ENCODE measurements at places on chromosomes 12 and 14.

DNA sequence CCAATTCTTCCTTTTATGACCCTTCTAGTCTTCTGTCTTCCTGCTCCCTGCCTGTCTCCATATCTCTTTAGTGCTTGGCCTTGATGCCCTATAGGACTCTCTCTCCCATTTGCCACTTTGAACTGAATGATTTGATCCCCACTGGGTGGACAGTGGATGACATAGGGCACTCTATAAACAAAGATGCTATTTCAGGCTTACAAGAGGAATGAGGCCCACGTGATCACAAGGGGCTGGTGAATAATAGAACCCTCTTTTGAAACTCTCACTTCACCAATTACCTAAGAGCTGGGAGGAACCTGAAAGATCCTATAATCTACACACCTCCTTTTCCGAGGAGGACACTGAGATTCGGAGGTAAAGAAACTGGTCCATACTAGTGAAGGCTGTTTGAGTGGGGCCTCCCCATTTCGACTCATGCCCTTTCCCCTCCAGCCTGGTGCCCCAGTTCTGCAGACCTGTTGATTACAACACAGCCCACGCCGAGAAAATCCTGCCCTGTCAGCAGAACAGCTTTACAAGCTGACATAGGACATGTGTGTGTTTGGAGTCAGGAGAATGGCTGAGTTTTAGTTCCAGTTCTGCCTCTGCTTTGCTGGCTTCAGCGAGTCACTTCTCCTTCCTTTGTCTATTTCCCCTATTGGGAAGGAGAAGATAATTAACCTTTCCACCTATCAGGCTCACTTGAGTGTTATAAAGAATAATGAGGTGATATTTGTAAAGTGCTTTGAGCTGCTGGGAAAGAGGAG, 400.3 kb downstream of the ZFP36L1 start:
- no peak for DNase-seq

GRCh38 chr14:89576145-89576927, 159.3 kb upstream of the FOXN3 start:
- no peak for DNase-seq

- no peak for DNase-seq
Measured at GRCh38 chr14:102230481-102231210, 74.3 kb downstream of the MOK start.

DNA sequence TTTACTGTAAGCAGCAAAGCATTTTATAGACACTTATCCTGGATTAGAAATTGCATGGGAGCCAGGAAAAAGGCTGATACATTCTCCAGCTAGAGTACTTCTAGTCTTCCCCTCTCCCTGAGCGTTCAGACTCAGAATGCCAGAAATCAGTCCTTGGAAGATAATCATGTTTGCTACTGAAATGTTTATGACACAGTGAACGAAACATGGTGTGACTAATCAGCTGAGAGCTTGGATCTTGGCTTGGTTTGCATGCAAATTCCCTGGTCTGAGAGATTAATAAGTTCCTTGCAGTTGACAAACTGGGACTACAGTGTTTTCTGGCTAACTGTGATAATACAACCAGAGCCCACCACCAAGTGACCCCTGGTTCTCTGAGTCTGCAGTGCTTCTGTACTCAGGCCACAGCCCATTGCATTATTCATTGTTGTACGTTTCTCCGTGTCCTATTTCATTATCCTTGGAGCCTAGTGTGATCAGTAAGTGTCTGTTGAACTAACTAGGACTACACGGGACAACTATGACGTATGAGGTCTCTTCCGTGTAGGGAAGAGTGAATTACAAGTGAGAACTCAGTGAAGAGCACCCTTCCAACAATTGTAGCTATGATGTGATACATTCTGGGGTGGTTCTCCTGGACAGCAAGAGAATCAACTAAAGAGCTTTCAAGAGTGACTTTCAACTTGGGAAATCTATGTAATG, 34.6 kb upstream of the EVL start:
- DNase-seq, result no peak

DNA sequence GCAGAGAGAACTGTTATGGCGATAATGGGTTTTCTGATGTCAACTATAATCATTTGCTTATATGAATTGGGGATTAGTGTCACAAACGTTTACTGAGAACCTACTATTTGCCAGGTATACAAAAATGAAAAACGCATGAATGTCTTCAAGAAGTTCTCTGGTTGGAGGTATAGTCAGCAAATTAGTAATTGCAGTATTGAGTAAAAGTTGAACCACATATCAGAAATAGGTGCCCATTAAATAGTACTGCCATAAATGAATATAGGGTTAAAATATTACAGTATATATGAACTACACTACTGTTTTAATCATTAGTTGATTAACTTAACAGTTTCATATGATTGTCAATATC, 60.0 kb downstream of the PTPRB start:
- DNase-seq, result no peak

- DNase-seq, result no peak
Measured at GRCh38 chr12:99232324-99232723, 415.2 kb upstream of the GARIN6 start.

- no peak for DNase-seq
Measured at GRCh38 chr14:104972301-104973134, 5.7 kb downstream of the AHNAK2 start.

GRCh38 chr12:126784328-126784921, 1482.5 kb upstream of the TMEM132C start:
- peak; percentile 18 for DNase-seq

DNA sequence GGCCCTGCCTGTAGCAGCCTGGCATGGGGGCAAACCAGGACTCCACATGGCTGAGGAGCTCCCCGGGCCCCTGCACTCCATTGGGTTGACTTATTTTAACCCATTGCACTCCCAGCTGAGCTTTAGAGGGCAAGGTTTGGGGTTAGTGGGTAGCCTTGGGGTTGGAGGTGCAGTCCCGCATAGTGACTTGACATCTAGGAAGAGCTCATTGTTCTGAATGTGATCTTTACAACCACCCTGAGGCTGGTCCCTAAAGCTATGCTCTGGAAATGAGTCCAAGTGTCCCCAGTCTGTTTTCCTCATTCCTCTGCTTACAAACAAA, 36.4 kb downstream of the NFKBIA start:
- no peak for DNase-seq

- no peak for DNase-seq
Measured at GRCh38 chr14:34580381-34580780, 40.9 kb upstream of the EAPP start.

- DNase-seq, result no peak
Measured at GRCh38 chr14:101088395-101088667, 184.8 kb upstream of the RTL1 start.

DNA sequence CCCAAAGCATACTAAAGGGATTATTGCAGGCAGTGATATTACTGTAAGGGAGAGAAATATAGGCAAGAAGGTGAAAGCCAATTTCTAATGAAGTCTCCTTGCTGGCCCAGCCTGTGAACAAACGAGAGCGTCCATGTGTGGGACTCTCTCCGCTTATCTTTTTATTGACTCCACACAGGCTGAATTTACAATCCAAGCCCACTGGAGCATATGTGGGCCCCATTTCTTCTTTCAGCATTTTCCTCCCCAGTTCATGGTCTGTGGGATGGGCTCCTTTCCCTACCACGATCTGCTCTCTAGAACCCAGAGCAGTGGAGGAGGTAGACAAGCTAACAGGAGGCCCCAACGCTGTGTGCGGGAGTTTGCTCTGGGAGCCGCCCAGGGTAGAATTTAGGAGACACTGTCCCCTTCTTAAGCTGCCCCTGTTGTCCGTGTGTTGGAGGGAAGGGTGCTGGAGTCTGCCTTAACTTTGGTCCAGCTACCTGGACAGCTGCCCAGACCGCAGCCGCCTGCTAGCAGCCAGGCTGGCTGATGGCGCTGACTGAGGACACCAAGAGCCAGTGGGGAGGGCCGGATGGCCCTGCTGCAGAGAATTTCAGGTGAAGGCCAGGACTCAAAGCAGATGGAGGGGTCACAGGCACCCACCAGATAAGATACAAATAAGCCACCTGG, 3.2 kb upstream of the HOXC11 start:
- DNase-seq, result no peak

DNA sequence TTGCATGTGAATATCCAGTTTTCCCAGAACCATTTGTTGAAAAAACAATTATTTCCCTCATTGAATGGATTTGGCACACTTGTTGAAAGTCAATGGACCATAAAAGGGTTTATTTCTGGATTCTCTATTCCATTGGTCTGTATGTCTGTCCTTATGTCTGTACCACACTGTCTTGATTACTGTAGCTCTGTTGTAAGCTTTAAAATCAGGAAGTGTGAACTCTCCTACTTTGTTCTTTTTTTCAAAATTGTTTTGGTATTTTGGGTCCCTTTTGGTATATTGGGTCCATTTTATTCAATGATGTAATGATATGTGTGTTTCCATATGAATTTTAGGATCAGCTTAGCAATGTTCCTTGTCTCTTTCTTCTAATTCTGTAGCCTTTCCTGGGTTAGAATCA, 64.8 kb downstream of the PPP2R5C start:
- DNase-seq, result no peak

DNA sequence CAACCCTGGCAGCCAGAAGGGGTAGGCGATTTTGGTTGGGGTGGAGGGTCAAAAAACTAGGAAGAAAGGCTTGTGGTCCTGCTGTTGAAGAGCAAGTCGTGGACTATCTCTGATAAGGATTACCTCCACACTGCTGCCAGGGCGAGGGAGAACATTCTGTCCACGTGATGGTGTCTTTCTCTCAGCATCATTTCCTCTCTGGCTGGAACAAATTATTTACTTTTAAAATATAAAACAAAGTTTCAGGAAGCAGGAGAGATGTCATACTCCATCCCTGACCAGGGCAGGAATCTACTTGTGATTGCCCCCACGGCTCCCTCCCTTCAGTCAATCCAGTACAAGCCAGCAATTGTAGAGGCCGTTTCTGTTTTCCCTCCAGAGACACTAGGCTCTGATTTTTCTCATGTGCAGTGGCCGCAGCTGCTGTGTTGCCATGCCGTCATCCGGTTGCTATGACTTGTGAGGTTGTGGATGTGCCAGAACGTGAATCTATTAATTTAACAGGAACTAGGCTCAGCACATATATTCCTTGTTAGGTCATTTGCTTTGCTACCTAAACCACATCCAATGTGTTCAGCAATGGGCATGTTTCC, 61.5 kb upstream of the PTGR2 start:
- DNase-seq, result no peak

- DNase-seq, result no peak
Measured at GRCh38 chr14:96145116-96145864, 59.3 kb upstream of the BDKRB2 start.

DNA sequence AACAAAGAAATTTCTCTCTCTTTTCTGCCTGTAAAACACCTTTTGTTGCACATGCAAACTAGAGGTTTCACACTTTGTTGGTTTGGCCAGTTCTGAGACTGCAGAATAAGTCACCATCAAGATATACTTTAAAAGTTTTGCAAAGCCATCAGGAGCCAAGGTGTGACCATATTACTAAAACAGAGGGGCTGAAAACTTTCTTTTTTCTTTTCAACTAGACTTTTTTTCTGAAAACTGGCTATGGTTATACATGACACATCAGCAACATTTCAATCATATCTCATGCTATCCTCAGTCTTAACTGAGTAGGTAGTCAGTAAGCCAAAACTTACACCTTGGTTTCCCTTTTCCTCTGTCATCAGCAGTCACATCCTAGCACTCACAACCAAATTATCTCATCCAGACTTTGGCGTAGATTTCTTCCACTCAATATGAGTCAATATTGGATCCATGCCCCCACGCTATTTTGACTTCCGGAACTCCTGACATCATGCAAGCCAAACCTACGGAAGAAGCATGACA, 4.1 kb upstream of the IFNG start:
- no peak for DNase-seq

DNA sequence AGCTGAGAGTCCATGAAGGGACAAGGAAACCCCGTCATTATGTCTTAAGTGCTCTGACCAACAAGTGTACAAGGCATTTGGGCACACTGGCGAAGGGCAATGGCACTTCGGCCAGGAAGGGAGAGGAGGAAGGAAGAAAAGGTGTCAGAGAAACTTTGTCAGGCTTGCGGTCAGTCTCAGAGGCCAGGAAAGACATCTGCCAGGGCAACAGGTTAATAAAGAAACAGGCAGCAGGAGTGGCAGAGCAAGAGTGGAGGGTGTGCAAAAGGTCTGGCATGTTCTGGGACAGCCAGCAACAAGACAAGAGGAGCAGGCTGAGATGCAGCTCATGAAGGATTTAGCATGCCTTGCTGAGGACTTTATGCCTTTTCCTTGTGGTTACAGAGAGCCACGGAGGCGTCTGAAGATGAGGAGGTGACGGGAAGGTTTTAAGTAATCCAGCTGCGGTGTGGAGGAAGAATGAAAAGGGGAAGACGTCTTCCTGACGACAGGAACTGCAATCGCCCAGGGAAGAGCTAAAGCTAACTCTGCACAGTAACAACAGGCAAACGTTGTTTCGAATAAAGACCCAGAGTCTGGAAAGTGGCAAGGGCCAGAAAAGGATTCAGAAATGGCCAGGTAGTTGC, 13.1 kb downstream of the APPL2 start:
- no peak for DNase-seq

- DNase-seq, result no peak
Measured at GRCh38 chr12:2586156-2587038, 208.4 kb upstream of the FKBP4 start.

GRCh38 chr12:111330800-111331752, 37.8 kb downstream of the PHETA1 start:
- DNase-seq, result no peak

DNA sequence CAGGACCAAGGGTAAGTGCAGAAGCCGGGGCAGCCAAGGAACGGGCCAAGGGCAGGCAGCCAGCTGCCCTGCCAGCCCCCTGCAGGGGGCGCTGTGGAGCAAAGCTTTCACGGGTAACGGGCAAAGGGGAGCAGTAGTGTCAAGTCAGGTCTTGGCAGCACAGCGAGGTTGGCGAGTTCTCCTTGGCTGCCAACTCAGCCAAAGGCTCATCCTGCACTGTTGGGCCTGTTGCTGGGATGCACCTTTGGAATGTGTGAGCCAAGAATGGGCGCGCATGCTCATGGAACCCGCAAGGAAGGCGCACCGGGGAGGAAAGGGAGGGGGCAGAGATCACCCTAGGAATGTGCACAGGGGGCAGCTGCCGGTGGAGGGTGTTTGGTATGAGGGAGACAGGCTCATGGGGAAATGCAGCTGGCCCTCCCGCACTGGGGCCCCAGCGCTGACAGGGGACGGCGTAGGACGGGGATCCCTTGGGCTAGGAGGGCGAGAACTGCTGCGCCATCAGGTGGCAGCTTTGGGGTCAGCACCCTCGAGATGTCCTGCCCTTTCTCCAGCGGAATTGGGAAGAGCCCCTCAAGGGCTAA, 138.0 kb downstream of the ASCL4 start:
- DNase-seq, result peak; percentile 49

DNA sequence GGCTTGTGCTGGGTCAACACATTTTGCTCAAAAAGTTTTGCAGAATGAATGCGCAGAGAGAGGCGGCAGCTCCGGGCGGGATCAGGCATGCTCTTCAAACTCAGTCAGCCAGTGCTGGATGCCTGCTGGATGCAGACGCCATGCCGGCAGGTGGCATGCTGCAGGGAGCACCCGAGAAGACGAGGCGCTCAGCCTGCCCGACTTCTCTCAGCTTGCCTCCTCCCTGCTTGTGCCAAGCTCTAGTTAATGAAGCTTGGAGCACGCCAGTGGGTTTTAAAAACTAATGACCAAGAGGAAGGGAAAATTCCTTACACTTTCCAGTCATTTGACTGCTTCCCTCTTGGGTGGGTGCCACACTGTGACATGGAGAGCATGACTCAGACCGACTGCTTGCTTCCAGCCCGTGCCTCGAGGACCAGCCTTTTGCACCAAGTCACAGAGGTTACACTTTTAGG, 39.8 kb downstream of the SLC24A4 start:
- DNase-seq, result no peak

- no peak for DNase-seq
Measured at GRCh38 chr12:9808504-9808903, 18.8 kb upstream of the KLRF1 start.

Measured in stimulated activated CD4-positive, alpha-beta T cell treated with anti-CD3 and anti-CD28 coated beads, Interleukin-15, amount 100 ng/mL, for 1 hour (primary cell).